ENCODE measurements at places on chromosomes 3 and 15.

GRCh38 chr15:76844096-76844495 lies 61.0 kb downstream of the SCAPER start:
- DNase-seq: no peak

GRCh38 chr3:54530944-54531343 lies 396.9 kb downstream of the LRTM1 start:
- no peak for DNase-seq

- no peak for DNase-seq
Observed at GRCh38 chr3:122476532-122476931, 38.2 kb downstream of the KPNA1 start.

DNA sequence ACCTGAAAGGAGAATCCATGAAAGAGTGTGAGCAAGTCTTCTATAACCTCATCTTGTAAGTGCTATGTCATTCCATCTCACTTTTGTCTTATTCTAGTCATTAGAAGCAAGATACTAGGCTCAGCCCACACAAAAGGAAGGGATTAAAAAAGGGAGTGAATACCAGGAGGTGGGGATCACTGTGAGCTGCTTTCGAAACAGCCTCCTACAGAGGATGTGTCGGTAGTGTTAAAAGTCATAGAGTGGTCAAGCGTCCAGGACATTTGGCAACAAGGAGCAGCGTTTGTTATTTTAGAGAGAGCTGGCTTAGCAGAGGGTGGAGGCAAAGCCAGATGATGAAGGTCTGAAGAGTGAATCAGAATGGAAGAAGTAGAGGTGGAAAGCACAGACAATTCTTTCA lies 11.7 kb upstream of the ZNF148 start:
- no peak for DNase-seq

DNA sequence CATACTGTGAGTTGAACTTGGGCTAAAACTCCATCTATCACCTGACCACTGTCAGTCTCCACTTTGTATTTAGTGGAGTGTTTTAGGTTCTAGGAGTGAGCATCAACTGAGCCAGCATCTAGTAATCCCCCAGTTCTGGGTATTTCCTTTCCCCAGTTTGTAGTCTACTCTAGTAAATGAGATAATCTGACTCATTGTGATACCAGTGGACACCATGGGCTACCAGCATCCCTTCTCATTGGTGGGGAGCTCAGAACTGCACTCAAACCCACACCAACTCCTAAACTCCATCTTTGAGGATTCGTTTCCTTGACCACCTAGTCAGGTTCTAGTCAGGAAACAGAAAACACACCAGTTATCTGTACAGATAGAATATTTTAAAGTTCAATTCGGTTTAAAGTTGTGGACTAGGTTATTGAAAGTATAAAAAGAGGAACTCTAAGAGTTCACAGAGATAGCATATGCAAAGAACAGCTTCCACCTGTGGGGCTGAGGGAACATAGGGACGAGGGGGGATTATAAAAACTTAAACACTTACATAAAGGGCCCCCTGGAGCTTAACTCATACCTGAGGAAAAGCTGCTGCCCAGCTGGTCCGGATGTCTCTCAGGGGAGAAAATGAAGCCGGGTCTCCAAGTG lies 36.0 kb downstream of the LEO1 start:
- DNase-seq: no peak

DNA sequence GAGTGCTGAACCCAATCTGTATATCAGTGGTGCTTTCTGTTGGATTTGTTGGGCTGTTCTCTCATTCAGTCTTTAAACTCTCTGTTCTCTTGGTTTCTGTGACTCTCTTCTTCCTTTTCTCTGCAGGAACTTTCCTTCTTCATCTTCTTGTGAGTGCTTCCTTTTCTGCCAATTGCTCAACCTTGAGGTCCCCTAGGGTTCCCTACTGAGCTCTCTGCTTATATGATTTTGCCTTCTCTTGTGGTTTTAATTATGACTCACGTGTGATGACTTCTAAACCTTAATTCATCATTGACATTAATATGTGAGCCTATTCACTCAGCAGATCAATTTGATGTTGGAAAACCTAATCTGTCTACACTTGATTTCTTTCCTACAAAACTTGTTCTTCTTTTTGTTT lies 39.4 kb downstream of the MOBP start:
- DNase-seq: no peak

DNA sequence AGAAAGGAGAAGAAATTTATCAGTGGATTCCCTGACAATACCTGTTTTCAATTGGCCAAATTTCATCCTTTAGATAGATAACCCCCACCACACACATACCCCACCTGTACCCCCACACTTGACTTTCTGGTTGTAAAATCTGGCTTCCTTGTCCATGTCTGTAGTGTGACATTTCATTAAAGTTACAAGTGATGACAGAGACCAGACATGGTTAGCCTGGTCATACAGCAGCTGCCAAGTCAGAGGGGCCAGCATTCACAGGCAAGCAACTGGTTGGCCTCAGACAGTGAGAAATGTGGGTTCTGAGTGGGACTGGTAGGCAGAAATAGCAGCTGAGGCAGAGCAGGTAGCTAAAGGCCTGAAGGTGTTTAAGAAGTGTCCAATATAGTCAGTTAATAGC lies 238.6 kb upstream of the SOX14 start:
- no peak for DNase-seq

DNA sequence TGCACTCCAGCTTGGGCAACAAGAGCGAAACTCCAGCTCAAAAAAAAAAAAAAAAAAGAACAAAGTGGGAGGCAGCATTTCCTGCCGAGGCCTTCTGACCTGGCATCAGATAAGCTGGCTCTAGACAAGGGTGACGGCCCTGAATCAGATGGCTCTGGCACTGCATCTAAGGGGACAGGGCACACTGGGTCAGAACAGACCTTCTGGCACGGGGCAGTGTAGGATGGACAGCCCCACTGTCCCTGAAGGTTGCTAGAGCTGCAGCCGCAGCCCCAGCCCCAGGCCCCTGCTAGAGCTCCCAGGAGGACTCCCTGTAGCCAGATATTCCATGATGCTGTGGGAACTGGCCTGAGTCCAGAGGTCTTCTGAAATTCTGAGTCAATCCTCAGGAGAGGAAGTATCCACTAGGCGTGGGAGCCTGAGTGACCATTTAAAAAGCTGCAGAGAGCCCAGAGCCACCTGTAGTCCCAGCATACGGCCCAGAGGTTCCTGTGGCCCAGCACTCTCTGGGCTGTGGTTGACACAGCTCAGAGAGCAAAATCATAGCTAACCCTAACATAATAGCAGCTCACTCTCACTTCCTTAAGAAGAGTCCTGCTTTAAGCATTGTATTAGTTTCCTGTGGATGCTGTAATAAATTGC lies 69.2 kb upstream of the MFGE8 start:
- DNase-seq: no peak

All from cortex of kidney (tissue), 1 donor.